ENCODE measurements at places on chromosomes 11 and 22. TPM values are rescaled to one million over a fixed set of nuclear protein-coding genes. Genes with fewer than 3 reads are reported as not detected.

The TRIM51 gene
- not detected for total RNA-seq

The PHETA2 gene
- total RNA-seq, result 18.9 TPM

The PHLDA2 gene
- 67.4 TPM for total RNA-seq

The ZNF214 gene
- total RNA-seq, result 0.44 TPM
